M059J (cell line): ENCODE measurements at places on chromosomes 4 and X.
A peak's percentile ranks its signal among the peaks of the same experiment; 100 is the strongest.

DNA sequence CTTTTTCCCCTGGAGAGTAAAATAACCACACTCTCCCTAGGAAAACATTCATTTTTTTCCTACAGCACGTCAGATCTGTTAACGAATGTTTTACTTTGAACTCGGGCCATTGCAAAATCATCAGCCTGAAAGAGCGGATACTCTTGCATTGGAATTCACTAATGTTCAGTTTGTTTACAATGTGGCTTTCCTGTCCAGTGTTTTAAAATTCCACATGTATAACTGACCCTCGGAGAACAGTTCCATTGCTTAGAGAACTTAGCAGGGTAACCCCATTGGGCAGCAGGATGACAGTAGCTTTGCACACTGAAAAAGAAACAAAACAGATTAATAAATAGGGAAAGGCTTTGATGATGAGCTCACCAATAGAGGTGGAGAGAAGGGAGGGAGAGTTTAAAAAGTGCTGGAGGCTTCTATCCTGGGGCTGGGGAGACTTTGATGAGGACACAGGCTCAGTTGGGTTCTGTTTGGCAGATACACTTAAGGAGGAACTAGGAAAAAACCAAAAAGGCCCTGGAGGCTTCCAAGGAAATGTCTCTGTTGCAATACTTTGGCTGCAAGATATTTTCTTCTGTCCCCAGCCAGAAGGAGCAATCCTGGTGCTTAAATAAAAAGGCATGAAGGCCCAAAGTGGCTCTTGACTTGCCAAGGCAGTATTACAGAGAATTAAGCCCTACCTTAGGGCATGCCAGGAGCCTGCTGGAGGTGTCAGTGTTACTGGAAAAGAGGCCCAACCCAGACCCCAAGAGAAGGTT is 143.1 kb downstream of the ARSF start:
- peak; percentile 95 for DNase-seq

DNA sequence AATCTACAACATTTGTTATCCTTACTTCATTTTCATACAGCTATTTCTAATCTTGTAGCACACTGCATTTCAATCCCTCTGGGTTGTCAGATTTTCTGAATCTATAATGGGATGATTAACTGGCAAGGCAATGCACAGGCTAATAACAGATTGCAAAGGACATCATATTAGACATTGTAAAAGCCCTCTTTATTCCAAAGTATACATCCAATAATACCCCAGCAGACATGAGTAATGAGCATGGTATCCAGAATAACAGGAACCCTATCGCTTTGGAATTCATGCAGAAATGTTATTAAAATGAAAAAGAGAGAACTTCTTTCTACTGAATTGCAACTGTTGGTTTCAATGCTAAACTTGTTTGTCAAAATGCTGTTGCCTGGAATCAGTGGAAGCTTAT is 122.9 kb downstream of the C4orf33 start:
- DNase-seq = no peak

DNA sequence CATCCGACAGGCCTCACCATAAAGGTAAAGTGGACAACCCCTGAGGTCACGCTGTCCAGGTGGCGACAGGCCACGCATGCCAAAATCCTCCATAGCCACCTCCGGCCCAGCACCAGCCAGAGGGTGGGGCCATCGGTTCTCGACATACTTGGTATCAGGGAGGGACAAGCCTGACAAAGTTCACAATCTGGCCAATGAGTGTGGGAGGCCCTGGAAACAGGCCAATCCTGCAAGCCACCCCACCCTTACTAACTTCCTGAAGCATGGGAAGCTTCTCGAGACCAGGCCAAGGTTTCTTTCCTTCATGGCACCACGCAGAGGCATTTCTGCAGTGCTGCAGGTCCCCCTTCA is 73.8 kb downstream of the MTMR1 start:
- DNase-seq = peak; percentile 5

- no peak for DNase-seq
Observed at GRCh38 chrX:84078991-84079390, 109.0 kb downstream of the RPS6KA6 start.

GRCh38 chrX:86012188-86012587 is 35.2 kb downstream of the CHM start:
- DNase-seq = no peak

- peak; percentile 19 for DNase-seq
Observed at GRCh38 chr4:7581477-7581876, 146.7 kb upstream of the PSAPL1 start.

GRCh38 chr4:42672359-42673081 is 15.6 kb upstream of the ATP8A1 start:
- DNase-seq = no peak

DNA sequence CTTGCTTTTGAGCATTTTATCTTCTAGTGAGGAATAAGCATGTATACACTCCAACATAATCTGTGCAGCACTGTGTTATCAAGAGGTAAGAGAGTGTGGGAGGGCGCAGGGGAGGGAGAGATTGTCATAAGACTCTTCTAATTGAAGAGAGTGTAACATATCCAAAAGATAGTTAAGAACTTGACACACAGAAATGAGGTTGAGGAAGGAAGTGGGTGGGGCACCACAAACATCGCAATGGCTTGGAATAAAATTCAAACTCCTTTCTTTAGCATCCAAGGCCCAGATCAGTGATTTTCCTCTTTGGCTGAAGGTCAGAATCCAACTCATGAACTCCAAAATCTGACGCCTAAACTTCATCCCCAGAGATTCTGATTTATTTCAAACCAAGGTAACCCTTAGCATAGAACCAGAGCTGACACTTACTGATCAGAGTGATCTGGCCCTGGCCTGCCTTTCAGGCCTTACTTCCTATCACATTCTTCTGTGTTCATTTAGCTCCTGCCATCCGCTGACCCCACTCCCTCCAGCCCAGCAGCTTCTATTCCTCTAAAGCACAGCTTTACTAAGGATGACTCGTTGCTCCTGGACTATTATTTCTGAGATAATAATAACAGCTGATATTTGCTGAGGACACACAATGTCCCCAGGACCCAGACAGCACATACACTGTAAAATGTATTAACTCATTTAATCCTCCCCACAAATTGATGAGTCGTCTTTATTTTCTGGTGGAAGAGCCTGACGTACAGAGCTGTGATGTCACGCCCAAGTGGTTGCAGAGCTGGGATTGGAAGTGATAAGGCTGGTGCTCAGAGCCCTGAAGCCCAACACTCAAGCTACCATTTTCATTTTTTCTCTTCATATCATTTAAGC is 10.6 kb upstream of the CTSO start:
- DNase-seq = no peak

DNA sequence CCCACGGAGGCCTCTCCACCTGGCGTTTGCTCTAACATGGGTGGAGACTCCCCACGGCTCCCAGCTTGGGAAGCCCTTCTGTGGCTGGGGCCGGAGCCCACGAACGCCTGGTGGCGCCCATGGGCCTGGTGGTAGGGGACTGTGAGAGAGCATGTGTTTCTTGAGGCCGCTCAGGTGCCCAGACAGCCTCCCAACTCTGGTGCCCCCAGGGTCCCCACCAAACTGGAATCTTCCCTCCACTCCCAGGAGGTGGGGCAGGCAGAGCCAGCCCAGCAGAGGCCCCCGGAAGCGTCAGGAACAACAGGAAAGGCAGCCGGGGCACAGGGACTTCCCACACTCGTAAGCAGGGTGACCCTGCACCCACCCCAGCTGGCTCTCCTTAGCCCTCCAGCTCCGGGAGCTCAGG is 33.3 kb upstream of the FGFR3 start:
- DNase-seq = no peak

DNA sequence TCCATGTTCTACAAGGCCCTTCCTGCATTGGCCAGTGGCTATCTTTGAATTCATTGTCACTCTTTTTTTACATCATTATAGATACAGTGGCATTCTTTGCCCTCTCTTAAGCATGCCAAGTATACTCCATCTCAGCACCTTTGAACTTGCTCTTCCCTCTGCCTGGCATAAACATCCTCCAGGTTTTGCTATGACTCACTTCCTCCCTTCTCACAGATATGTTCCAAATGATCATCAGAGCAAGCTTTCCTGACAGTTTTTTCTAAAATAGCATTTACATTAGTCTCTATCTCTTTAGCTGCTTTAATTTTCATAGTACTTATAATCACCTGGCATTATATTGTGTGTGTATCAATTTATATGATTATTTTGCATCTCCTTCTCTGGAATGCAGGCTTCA is 553.3 kb upstream of the MAGEB2 start:
- peak; percentile 93 for DNase-seq

- DNase-seq = no peak
Observed at GRCh38 chr4:87911252-87911774, 64.2 kb upstream of the SPP1 start.

DNA sequence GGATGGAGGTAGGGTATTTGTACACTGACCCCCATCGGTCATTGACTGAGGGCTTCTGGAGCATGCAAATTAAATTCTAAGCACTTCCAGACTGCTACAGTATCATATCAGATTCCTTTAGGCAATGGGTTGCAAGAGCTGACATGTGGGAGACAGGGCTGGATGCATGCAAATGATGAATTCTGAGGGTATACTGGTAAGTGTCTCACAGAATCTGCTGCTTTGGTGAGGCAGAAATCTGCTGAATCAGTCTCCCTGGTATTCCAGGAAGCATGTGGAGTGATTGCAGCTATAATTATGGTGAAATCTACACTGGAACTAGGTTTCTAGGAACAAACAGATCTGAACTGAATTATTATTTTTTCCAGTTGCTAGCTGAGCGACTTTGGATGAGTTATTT is 684.9 kb upstream of the MAGEB2 start:
- DNase-seq = peak; percentile 7

DNA sequence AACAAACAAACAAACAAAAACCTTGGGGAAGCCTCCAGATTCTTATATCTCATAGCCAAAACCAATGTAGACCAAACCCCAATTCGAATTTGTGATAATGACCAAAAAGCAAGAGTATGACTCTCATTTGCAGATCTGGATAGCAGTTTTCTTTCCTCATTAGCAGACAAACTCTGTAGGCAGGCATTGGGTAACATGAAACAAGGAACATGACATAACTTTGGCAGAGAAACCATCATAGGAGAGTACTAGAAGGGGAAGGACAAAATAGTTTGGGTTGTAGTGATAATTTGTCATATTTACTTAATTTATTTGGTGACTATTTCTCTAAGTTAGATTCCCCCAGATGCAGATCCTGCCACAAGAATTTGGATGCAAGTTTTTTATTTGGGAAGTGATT is 187.8 kb downstream of the MID1IP1 start:
- no peak for DNase-seq

DNA sequence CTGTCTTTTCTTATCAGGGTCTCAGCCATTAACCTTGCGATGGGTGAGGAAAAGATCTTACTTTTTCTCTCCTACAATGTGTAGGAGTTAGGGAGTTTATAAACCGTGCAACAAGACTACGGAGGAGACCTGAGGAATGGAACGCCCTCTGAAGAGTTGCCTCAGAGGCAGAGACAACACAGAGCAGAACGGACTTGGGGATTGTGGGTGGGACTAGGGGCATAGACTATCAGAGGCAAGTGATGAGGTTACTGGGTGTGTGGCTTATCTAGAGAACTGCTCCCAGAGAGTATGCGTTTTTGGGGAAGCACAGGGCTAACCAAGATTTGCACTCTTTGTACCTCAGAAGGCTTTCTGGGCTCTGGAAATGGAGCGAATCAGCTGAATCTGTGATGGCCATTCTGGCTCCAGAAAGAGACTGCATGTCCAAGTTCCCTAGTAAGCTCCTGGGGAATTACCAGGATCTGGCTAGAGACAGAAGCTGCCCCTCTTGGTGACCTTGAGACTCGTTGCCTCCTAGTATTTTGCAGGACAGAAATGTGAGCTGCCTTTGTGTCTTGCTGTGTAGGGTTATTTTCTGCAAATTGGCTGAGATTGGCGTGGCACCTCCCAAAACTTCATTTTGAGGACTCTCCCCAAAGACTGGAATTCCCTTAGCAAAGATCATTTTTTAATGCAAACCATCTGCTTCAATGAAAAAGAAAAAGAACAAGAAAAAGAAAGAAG is 118.9 kb downstream of the ARSF start:
- no peak for DNase-seq

GRCh38 chrX:70504772-70505450 is 60.3 kb downstream of the DLG3 start:
- no peak for DNase-seq

GRCh38 chrX:56253832-56254703 is 21.9 kb downstream of the KLF8 start:
- no peak for DNase-seq

DNA sequence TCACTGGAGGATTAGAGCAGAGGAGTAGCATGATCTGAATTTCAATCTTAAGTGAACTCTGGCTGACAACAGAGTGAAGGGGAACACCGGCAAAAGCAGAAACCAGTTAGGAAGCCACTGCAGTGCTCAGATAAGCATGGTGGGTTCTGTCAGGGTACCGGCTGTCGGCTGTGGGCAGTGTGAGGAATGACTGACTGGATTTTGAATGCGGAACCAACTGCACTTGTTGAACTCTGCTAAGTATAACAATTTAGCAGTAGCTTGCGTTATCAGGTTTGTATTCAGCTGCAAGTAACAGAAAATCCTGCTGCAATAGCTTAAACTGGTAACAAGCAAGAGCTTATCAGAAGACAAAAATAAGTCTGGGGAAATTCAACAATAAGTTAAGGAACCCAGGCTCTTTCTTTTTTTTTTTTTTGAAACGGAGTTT is 5.2 kb downstream of the HTT start:
- DNase-seq = no peak
